Hematopoietic multipotent progenitor cell treated with erythropoietin and hydrocortisone succinate and interleukin-3 and kit ligand, for 8 days (in vitro differentiated cells): ENCODE measurements at places on chromosomes 12 and 14.
A peak's percentile ranks its signal among the peaks of the same experiment; 100 is the strongest.

- no peak for DNase-seq
Measured at GRCh38 chr14:77390188-77390587, 13.0 kb downstream of the SAMD15 start.

DNA sequence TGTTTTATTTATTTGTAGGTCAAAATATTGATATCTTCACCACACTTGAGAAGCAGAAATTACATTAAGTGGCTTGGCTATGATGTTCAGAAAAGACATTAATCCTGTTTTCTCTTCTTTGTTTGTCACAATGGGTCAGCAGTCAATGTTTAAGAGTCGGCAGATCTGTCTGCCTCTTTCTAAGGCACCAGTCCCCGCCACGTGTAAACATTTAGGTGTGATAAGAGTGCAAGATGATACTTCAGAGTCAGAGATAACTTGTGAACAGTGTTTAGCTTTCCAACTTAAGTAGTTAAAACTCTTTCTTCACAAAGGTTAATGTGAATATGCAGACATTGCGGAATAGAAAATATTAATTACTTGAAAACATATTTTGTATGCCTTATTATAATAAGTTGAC lies 160.9 kb downstream of the OTOGL start:
- no peak for DNase-seq

DNA sequence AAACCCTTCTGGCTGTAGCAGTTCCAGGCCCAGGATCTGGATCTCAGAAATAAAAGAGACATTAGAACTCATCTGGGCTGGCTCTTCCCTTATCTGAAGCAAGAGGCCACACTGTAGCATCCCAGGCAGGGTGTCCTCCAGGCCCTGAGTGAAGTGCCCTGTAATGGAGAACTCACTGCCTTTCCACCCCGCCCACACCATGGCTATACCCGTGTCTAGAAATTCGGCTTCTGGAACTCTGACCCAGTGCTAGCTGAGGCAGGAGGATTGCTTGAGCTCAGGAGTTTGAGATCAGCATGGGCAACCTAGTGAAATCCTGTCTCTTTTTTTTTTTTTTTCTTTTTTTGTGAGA lies 23.5 kb upstream of the PLEKHG3 start:
- DNase-seq, result no peak

DNA sequence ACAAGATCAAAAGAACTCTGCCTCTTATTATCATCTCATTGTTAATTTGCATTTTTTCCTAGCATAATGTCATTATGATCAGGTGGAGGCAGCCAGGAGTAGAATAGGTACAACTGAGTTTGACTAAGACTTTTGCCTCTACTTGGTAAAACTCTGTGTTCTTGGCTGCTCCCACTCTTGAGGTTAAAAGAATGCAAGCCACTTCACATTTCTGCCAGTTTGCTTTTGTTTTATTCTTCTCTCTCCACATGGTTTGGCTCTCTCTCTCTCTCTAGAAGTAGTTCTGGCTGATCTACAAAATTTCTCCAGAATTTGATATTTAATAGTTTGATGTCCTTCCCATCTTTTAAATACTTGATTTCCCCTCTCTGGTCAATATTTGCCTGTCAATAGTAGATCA lies 170.7 kb upstream of the E2F7 start:
- DNase-seq, result no peak

DNA sequence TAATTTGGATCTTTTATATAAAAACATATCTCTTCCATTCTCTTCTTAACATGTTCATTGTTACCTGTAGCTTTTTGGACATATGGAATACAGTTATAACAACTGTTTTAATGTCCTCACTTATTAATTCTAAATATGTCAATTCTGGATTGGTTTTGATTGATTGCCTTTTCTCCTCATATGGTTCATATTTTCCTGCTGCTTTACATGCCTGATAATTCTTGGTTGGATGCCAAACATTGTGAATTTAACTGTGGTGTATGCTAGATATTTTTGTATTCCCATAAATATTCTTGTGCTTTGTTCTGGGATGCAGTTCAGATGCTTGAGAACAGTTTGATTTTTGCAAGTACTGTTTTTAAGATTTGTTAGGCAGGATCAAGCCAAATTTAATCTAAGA lies 10.8 kb downstream of the C14orf132 start:
- DNase-seq, result no peak

DNA sequence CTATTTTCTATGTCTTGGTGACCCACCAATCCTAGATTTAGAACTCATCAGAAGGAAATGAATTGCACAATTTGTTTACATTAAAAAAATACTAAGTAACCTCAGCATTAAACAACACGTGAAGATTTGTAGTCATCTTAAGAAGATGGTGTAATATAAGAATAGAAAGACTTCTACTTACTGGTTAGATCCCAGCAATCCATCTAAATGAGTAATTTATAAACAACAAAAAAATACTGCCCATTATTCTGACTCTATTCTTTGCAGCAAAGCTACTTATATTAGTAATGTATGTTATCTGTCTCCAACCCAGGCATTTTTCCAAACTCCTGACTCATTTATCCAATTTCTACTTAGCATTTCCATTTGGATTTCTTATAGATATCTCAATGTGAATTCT lies 67.8 kb downstream of the CD163L1 start:
- no peak for DNase-seq

GRCh38 chr14:63513756-63514155 lies 29.4 kb downstream of the PPP2R5E start:
- no peak for DNase-seq

DNA sequence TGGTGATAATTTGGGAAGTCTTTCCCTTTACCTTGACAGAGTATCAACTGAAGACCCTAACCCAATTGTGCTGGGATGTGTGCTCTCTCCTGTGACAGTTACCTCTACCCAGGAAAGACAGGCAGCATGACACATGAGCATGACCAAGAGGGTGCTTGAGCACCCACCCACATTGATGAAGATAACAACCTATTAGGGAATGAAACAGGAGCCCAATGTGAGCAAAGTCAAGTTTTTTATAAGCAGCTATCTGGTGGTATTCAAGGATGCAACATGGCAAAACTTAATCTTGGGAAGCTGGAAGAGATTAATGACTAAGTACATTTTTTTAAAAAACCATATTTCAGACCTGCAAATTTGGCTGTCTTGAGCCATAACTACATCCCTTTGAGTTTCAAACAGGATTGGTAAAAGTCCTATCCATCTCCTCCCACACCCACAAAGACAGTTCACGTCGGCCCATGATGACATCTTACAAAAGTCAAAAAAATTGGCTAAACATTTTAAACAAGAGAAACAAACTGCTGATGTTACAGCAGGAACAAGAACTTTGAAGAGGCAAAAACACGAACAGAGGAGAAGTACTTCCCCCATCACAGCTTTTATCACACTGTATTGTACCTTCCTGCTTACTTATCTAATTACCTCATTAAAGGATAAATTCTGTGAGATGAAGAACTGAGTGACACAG lies 60.3 kb downstream of the MED13L start:
- no peak for DNase-seq

DNA sequence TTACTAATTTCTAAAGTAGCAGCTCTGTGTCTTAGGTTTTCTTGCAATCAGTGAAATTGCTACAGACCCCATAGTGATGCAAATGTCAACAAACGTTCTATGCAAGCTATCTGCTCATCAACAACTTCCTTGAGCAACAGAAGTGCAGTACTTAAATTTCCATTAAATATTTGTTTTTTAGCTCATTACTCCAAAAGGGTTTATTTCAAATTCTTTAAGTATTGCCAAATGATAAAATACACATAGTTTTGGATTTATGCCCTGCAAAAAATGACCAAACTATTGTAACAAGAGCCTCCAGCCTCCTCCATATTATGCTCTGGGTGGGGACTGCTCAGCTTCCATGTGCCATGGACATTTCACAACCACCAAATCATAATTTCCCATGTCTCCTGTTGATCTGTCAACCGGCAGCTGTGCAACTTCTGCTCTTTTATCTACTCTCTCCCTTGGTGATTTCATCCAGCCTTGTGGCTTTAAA lies 4.4 kb downstream of the BDKRB1 start:
- DNase-seq, result no peak

GRCh38 chr12:93673084-93673483 lies 4.1 kb upstream of the CRADD start:
- no peak for DNase-seq

DNA sequence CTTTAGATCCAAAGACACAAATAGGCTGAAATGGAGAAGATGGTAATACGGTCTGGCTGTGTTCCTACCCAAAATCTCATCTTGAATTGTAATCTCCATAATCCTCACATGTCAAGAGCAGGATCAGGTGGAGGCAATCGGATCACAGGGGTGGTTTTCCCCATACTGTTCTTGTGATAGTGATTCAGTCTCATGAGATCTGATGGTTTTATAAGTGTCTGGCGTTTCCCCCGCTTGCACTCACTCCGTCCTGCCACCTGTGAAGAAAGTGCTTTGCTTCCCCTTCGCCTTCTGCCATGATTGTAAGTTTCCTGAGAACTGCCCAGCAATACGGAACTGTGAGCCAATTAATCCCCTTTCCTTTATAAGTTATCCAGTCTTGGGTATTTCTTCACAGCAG lies 1795.5 kb upstream of the FLRT2 start:
- DNase-seq, result no peak

- DNase-seq, result no peak
Measured at GRCh38 chr14:59252772-59253500, 64.5 kb downstream of the DAAM1 start.

DNA sequence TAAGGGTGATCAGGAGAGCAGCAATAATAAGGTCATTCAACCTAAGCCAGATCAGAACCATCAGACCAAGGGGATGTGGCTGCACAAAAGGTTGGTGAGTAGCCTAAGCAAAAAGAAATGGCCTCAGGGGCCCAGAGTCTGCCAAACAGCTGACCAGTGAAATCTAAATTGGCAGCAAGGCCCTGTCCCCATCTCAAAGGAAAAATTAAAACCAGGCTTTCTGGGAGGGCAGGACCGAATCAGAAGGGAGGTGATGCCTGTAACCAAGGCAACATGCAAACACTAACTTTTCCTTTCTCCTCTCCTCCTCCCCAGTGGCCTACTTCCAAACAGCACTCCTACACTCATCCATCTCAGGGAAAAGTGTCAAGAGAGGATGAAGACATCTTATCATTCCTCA lies 256.4 kb downstream of the NUAK1 start:
- no peak for DNase-seq

DNA sequence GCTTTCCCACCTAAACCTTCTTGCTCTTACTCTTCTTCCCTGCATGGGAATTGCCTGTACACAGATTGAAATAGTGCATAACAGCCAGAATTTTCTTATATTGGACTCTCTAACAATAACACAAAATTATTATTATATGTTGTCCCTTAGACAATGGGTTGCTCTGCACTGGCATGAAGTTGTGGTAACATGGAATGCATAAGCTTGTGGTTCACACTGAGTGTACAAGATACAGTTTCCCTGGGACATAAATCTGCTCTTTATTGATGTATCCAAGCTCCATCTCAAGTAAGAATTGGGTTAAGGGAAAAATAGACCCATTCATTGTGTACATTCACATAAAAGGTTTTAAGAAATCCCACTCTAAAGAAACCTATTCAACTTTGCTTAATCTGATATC lies 114.4 kb upstream of the NTF3 start:
- no peak for DNase-seq

GRCh38 chr12:117517219-117517739 lies 155.9 kb upstream of the NOS1 start:
- DNase-seq, result no peak

GRCh38 chr14:72755766-72756165 lies 138.1 kb downstream of the DPF3 start:
- no peak for DNase-seq

- DNase-seq, result no peak
Measured at GRCh38 chr12:112810235-112810917, 18.8 kb downstream of the RPH3A start.

- no peak for DNase-seq
Measured at GRCh38 chr12:26443309-26443708, 247.9 kb downstream of the SSPN start.

DNA sequence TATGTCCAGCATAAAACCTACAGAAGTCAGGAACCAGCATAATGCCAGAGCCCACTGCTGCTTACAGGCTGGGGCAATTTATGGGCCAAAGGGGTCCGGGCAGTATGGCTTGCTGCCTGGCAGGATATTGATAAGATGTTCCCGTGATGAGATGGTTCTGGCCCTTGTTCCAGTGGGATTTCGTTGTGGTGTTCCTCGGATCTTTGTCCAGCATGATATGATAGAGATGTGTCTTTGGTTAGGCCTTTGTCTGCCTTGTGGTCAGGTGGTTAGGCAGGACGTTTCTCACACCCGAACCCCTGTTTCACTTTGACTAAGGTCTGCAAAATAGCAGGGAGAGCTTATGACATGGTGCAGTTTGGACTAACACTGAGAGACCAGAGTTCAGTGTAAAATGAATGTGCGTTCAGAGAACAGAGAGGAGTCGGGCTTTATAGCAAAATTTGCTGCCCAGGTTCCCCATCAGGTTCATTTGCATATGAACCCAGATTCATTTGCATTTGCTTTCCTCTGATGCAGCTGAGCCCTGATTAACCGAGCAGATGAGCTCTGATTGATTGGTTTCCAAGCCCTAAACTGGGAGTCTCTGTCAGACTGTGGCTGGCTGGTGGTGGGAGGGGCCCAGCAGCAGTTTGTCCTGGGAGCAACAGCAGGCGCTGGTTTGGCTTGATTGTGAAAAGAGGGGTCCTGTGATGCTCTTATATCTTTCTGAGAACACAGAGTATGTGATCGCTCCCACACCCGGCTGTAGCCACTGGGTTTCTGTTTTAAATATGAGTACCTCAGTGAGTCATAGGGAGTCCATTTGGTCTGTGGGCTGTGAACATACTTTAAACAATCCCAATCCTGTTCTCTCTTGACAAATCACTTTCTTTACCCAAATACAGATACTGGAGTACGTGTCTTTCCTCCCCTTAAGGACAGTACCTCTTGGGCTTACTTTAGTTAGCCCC lies 156.3 kb upstream of the PZP start:
- DNase-seq, result no peak

DNA sequence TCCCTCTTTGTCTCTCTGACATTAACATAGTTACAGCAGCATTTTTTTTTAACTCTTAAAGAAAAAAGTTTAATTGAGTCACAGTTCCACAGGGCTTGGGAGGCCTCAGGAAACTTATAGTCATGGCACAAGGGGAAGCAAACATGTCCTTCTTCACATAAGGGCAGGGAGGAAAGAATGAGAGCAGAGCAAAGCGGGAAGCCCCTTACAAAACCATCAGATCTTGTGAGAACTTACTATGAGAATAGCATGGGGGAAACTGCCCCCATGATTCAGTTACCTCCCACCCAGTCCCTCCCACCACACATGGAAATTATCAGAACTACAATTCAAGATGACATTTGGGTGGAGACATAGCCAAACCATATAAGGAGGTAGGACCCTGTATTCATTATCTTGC lies 96.2 kb downstream of the PLBD1 start:
- no peak for DNase-seq

DNA sequence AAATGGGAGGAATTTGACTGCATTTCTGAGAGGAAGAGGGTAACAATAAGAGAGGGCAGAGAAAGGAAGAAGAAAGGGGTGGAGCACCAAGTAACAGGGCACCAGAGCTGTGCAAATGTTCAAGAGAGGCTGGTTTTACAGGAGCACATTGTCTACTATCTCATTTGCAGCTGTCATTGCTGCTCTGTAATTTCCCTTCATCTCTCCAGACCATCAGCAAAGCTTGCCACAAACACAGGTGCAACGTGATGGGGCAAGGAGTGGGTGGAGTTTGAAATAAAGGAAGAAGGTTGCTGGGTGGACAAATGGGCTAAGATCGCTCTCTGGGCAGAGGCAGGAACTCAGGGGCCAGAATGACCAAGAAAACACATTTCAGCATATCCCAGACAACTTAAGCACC lies 47.9 kb upstream of the PLEKHG6 start:
- DNase-seq, result peak; percentile 60

GRCh38 chr12:26205298-26205697 lies 9.9 kb downstream of the SSPN start:
- DNase-seq, result no peak

GRCh38 chr12:12592930-12593329 lies 18.7 kb upstream of the CREBL2 start:
- DNase-seq, result no peak
